Activated gamma-delta T cell (primary cell): ENCODE measurements at places on chromosomes 4 and X.

DNA sequence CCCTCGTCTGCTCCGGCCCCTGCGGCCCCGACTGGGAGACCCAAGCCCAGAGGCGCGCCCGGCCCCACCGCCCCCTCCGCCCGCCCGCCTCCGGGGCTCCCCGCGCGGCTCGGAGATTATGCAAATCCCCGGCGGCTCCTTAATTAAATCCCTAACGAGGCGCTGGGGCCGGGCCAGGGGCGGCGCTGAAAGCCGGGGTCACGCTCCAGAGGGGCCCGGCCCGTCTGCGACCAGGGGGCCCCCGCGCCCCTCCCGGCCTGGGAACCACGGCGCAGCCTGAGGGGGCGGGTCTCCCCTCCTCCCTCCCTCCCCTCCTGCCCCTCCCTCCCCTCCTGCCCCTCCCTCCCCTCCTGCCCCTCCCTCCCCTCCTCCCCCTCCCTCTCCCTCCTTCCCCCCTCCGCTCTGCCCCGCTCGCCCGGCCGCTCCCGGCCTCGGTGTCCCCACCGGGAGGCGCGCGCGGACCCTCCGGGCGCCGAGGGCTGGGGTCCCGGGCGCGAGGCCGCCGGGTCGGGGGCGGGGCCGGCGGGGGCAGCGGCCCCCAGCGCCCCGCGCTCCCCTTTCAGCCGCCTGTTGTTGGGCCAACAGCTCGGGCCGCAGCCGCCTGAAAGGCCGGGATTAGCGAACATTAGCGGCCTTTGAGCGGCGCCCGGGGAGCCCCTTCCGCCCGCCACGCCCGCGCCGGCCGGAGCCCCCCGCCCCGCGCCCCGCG, 25.9 kb upstream of the FGFR3 start:
- no peak for DNase-seq

- no peak for DNase-seq
Observed at GRCh38 chrX:74383611-74384010, 37.7 kb upstream of the SLC16A2 start.

GRCh38 chr4:116180157-116180601, 905.2 kb downstream of the TRAM1L1 start:
- DNase-seq = no peak

DNA sequence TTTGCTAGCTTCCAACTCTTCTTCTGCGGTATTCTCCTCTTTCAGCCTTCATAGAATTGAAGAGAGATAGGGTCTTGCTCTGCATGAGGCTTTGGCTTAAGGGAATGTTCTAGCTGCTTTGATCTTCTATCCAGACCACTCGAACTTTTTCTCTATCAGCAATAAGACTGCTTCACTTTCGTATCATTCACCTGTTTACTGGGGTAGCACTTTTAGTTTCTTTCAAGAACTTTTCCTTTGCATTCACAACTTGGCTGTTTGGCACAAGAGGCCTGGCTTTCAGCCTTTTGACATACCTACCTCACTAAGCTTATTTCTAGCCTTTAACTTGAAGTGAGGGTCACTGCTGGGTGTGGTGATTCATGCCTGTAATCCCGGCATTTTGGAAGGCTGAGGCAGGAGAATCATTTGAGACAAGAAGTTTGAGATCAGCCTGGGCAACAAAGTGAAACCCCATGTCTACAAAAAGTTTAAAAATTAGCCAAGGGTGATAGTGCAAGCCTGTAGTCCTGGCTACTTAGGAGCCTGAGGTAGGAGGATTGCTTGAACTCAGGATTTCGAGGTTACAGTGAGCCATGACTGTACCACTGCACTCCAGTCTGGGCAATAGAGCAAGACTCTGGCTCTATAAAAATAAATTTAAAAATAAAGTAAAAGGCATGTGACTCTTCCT, 47.1 kb upstream of the HPGDS start:
- DNase-seq = no peak

- no peak for DNase-seq
Observed at GRCh38 chr4:53169695-53170617, 195.9 kb downstream of the SCFD2 start.

GRCh38 chr4:123954220-123954619, 557.6 kb downstream of the SPRY1 start:
- no peak for DNase-seq

DNA sequence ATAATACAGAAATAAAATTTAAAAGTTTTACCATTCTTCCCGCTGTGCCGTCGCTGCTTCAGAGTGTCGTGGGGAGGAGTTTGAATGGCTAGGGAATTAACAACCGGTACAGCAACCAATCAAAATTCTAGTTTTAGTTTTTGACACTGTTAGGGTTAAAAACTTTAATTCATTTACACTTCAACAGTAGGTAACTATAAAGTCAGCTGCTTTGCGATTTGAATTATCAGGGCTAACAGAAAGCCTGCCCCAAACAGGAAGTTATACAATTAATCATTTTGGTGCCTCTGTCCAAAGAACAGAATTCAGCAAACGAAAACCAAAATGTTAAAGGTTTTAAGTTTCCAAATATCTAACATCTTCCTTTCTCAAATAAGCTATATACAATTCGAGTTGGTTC, 2.3 kb downstream of the HNRNPD start:
- DNase-seq = no peak

DNA sequence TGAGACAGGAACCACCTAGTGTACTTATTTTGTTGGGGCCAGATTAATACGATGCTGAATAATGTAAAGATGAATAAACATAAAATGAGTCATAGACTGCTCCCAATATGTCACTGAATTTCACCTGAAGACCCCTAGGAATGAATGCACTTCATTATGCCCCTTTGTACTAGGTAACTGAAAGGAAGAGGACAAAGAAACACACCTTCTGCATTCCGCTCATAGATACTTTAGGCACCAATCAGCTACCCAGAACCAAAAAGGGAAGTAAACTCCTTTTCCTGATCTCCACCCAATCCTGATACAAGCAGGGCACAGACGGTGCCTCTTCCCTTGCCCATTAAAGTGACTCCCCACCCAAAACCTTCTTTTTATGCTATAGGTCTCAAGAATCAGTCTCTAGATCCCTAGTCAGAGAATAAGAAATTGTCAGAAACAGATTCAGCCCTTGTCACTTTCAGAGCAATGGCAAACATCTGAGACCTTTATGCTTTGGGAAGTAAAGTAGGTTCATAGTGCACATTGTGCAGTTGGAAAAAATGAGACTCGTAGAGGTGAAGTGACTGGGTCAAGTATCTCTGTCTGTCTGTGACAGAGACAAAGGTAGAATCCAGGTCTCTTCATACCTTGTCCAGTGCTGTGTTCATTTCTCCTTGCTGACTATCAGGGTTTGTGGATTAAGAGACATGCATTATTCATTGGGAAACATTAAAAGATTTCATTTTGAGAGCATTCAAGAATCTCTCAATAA, 2.3 kb downstream of the GPR174 start:
- DNase-seq = no peak

GRCh38 chr4:74418063-74418670, 26.8 kb upstream of the AREG start:
- no peak for DNase-seq

DNA sequence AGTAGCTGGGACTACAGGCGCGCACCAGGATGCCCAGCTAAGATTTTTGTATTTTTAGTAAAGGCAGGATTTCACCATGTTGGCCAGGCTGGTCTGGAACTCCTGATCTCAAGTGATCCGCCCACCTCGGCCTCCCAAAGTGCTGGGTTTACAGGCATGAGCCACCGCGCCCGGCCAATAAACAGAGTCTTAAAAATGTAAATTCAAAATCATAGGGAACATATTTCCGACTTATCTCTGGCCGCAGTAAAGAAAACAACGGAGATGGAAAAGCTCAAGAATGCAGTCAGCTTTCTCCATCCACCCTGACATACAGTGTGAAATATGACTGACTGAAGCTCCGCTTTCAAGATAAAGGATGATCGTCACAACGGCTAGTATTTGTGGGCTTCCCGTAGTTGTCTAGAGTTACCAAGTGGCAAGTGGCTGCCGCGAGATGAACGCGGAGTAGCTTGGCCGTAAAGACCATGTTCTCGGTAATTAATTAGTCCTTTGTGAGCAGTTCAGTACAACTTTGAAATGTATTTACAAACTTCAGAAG, 495.1 kb upstream of the FAT1 start:
- no peak for DNase-seq

- no peak for DNase-seq
Observed at GRCh38 chr4:61451935-61452334, 251.8 kb downstream of the ADGRL3 start.

- no peak for DNase-seq
Observed at GRCh38 chr4:67366311-67366861, 178.9 kb downstream of the CENPC start.

DNA sequence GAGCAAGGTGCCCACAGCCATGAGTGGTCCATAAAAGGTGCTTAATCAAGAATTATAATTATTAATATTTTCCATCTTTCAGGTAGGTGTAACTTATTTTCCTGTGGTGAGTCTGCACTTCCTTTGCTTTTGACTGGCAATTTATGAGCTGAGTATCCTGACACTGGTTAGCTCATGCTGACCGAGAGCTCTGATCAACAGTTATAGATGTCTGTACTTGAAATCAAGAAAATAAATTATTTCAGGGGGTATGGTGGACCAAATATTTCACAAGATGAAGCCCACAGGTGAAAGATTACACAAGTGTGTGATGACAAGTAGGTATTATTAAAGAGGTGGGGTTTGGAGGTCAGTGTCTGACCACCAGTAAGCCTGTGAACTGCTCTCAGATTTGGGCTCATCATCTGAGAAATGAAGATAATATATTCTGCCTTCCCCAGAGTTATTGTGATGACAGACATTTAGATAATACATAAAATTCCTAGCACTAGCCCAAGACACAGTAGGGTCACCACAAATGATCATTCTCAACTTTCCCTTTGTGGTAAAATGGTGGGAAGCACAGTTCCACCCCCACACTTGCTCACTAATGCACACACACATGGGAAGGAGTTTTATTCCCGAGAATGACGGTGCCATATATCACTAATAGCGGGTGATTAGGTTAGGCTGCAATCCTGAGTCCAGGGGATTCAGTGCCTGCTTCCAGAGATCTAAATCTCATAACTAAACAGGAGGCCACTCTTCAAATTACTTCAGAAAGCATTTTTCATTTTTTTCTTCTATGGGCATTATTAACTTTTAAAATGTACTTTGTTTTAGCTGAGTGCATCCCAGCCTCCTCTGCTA, 34.0 kb upstream of the PACRGL start:
- DNase-seq = no peak

DNA sequence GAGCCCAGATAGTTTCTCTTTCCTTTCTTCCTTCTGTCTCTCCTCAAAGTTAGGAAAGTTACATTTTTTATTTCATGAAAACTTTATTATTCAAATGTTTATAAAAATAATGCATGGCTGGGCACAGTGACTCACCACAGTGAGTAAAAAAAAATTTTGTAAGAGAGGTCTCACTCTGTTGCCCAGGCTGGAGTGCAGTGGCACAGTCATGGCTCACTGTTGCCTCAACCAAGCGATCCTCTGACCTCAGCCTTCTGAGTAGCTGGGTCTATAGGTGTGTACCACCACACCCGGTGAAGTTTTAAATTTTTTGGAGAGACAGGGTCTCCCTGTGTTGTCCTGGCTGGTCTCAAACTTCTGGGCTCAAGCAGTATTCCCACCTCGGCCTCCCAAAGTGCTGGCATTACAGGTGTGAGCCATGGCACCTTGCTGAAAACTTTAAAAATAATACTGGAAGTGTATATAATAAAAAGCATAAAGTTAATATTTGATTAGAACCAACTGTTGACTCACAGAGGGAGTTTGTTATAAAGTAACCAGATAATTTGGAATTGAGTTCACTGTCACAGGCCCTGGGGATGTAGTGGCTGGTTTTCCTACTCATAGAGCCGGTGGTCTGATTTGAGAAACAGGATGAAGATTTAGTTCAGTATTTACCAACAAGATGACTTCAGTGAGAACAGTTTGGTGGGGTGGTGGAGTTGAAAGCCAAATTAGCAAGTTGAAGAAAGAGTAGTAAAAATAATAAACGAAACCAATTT, 18.0 kb downstream of the CMC4 start:
- DNase-seq = no peak
